ENCODE measurements at places on chromosomes 4 and X.

DNA sequence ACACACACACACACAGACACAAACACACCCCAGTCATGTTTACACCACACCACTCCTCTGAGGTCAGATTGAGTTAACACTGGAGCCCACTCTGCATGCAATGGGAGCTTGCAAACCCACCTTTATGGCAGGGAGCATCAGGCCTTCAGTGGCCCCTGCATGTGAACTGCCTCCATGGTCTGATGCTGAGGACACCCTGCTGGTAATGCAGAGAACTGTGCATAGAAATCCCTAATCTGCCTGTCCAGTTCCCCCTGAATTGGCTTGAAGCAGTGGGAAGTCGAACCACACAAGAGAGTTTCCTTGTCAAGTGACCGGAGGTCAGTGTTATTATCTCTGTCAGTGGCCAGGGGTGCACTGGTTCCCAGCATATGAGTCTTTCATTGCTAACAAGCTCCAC lies 59.8 kb downstream of the ANOS1 start:
- DNase-seq, result no peak

DNA sequence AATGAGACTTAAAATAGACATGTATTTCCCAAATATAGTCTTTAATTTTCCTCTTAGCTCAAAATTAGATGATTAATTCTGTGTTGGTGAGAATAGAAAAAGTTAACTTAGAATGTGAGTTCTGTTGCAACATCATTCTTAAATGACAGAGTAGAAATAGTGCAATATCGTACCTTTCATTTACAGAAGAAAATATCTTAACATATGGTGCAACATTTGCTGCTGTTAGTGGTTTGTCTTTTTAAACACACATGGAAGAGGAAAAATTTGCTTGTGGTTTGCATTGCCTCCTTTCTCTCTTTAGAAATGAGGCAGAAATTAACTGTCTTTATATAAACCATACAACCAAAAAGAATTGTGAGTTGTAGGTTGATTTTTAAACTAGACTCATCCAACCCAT lies 39.3 kb upstream of the FHDC1 start:
- DNase-seq, result no peak

GRCh38 chr4:157514711-157515110 lies 294.2 kb downstream of the GRIA2 start:
- no peak for DNase-seq

GRCh38 chrX:118536687-118537461 lies 41.3 kb downstream of the DOCK11 start:
- no peak for DNase-seq

GRCh38 chr4:83219344-83220331 lies 65.0 kb downstream of the COQ2 start:
- no peak for DNase-seq

GRCh38 chr4:83723609-83724008 lies 187.7 kb downstream of the GPAT3 start:
- DNase-seq, result no peak

GRCh38 chr4:15716115-15716514 lies 13.2 kb downstream of the BST1 start:
- DNase-seq, result no peak

DNA sequence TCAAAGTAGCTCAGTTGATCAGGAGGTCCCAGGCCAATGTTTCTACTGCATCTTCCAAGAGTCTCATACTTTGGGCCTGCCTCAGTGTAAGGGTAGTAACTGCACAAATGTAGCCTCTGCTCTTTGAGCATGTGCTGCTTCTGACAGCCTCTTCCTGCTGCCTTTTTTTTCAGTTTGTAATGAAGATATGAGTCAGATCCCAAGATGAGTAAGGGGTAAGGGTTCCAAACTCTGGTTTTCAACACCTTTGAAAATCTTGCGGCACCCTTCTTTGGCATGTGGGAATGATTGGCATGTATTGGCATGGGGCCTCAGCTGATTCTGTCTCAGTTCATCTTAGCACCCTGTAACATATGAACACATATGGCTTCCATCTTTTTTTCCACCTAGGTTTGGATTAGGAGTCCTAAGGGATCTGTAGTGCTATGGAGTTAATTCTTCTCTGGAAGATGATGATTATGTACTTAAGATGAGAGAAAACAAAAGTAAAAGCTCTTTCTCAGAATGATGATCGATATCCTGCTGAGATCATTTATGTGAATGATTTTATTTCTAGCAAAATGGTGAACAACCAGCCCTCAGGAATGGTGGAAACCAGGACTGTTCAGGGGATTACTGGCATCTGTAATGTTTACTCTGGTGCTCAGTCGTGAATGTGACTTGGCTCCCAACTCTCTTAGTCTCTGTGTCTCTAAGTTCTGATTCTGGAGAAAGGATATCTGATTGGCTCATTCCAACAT lies 118.7 kb upstream of the PRPS2 start:
- no peak for DNase-seq

DNA sequence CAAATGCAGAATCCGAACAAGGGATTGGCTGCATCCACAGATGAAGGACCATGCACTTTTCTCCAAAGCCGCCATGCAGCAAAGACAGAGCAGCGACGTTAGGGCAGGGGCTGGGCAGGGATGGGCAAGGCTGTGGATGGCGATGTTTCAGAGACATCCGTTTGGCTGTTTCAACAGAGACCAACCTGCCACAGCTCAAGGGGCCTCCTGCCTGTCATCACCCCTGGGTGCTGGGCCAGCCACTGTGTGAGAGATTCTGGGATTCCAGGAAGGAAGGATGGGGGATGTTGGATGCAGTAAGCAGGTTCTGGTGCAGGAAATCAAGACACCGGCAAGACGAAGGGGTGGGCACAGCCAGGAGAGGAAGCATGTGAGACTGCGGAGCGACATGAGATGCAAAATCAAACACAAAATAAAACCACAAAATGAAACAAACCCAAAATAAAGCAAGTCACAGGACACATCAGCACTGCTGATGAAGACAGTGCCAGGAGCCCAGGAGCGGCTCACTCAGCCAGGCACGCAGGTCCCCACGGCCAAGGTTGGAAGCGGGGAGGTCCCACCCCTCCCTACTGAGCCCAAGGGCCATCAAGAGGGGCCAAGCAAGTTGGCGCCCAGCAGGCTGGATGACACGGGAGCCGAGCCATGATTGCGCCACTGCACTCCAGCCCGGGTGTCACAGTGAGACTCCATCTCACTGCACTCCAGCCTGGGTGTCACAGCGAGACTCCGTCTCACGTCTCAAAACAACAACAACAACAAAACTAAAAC lies 68.1 kb downstream of the FAM53A start:
- no peak for DNase-seq

- DNase-seq, result no peak
Observed at GRCh38 chrX:17415242-17415810, 40.3 kb downstream of the NHS start.

GRCh38 chr4:139887376-139887802 lies 221.8 kb downstream of the MGST2 start:
- no peak for DNase-seq

- DNase-seq, result no peak
Observed at GRCh38 chr4:88382621-88383020, 4.0 kb downstream of the HERC6 start.

DNA sequence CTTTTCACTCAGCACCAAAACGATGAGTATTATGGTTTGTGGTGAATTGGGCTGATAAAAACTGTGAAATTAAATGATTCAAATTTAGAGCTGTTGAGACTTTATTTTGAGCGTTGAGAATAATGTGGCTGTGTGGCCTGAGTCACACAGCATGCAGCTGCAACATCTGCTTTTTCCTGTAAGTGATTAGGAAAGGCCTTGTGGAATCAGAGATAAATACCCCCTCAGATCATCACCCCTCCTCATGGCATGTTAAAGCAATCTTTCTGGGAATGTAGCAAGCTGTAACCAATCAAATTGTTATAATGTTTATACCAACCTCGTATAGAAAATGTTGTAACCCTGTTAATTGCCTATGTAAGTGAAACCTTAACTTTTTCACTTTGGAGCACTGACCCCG lies 90.0 kb upstream of the GRPR start:
- no peak for DNase-seq

- DNase-seq, result no peak
Observed at GRCh38 chrX:72255445-72255844, 16.6 kb upstream of the ERCC6L start.

DNA sequence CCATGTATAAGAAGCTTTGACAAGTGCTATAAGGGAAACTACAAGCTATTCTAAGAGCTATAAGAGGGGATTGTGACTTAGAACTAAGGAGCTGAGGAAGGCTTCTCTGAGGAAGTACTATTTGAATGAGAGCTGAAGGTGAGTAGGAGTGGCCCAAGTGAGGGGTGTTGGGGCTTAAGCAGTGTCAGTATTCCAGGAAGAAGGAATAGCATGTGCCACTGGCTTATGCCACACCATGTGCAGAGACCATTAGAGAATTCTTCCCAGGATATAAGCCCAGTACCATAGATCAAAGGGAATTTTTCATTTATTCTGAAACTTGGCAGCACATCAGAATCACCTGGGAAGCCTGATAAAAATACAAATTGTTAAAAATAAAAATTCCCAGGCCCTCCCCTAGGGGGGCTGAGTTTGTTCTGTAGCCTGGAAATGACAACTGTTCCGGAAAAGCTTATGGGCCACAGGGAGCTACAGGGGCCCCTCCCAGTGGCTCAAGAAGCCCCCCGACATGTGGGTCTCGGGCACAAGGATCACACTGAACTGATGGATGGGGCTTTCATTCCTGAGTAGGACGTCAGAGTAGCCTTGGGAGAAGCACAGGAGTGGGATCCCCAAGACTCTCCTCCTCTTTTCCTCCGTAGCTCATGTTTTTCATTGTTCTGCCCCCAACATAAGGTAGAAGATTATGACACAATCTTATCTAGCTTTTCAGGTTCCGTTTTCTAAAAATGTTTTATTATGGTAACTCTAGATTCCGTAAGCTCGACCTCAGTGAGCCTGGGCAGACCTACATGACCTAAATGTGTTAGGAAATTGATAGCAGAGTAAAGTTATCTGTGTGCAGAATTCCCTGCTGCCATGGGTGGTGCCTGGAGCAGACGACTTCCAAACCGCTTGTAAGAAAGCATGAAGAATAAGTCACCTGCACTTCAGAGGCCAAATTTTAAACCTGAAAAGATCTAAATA lies 119.3 kb downstream of the AFF1 start:
- DNase-seq, result no peak

- peak; percentile 6 for DNase-seq
Observed at GRCh38 chrX:9708923-9709553, 56.6 kb downstream of the GPR143 start.

GRCh38 chr4:36677112-36677511 lies 395.7 kb downstream of the DTHD1 start:
- no peak for DNase-seq

- DNase-seq, result no peak
Observed at GRCh38 chr4:65661471-65661870, 8.8 kb downstream of the EPHA5 start.
